ENCODE measurements at places on chromosomes 4 and X.

- no peak for DNase-seq
Observed at GRCh38 chr4:42490015-42490414, 92.7 kb downstream of the SHISA3 start.

DNA sequence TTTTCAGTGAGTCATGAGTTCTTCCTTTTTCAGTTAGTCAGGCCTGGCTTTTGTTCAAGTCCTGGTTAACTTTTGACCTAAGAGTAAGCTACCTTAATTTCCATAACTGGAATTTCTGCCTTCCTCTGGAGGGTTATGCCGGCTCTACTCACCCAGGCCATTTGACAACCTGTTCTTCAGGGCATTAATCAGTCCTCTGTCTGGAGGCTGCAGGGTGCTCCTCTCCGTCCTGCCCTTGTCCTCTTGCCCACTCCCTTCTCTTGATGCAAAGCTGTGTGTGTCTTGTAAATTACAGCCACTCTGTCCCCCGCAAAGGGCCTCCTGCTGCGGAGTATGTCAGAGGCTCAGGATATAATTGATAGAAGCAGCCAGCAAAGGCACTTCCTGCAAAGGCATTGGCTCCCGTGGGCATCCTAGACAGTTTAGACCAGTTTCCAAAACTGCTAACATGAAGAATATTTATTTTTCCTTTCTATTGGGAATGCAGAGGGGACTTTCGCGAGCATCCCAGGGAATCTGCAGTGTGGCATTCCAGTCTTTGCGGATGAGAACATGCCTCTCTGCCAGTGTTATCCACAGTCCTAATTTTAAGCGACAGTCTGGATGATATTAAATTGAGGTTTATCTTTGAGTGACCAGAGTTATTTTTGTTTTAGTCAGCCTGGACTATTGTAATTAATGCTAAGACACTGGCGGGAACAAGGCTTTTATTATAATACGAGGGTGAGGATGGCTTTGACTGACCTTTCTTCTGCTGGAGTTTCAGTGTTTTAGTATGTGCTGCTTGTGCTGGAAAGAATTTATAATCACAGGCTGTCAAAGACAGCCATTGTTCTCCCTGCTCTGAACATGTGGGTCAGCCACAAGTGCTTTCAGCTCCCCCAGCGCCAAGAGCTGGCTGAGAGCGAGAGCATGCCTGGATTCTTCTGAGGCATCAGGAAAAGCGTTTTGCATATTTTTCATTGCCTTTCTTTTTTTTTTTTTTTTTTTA is 74.2 kb downstream of the LIMCH1 start:
- DNase-seq = no peak

- DNase-seq = no peak
Observed at GRCh38 chr4:83283181-83283580, 1.4 kb downstream of the COQ2 start.

GRCh38 chrX:9352694-9353411 is 112.0 kb upstream of the TBL1X start:
- DNase-seq = no peak

DNA sequence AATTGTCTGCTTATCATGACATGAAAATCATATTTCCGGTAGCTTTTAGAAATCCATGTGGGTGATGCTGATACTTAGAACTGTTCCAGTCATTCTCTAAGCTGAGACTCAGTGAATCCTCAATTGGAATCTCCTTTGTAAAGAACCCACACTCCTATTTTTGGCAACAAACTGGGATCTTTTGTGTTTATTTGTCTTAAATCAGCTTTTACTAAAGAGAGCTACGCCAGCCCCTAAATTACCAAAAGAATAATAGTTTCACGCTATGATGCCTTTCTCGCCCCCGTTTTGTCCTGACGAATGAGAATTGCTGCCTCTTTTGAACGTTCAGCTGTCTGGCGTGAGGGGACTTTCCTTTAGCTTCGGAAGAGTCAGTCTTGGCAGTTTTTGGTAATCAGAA is 195.9 kb downstream of the SHOX start:
- DNase-seq = peak; percentile 32

DNA sequence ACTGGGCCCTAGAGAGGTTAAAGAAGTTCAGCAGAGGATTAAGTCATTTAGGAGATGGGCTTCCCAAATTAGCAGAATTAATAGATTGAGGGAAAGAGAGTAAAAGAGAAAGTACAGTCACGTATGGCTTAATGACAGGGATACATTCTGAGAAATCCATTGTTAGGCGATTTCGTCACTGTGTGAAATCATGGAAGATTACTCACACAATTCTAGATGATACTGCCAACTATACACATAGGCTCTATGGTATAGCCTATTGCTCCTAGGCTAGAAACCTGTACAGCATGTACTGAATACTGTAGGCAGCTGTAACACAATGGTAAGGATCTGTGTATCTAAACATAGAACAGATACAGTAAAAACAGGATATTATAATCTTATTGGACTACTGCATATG is 180.6 kb downstream of the RNF150 start:
- DNase-seq = no peak

All from amniotic stem cell (primary cell).